ENCODE measurements at places on chromosomes 6 and 20. TPM values are rescaled to one million over a fixed set of nuclear protein-coding genes. Genes with fewer than 3 reads are reported as not detected.

GRCh38 chr6:118101831-118102345, 194.8 kb downstream of the SLC35F1 start:
- peak; percentile 3 for DNase-seq

DNA sequence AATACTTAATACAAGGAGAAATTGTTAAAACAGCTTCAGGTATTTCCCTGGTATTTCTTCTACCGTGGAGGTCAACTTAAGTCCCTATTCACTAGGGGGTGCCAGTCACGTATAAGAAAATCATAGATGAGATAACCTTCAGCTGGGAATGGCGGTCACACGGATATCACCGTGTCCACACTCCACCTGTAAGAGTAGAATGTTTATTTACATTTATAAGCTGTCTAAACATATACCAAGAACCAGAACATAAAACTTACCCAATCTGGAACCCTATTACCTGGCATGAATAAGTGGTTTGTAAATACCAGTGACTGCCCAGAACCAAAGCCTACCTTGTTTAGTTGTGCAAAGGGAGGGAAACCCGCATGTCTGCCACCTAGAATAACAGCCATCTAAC, 1.9 kb upstream of the ELOVL4 start:
- peak; percentile 63 for DNase-seq

DNA sequence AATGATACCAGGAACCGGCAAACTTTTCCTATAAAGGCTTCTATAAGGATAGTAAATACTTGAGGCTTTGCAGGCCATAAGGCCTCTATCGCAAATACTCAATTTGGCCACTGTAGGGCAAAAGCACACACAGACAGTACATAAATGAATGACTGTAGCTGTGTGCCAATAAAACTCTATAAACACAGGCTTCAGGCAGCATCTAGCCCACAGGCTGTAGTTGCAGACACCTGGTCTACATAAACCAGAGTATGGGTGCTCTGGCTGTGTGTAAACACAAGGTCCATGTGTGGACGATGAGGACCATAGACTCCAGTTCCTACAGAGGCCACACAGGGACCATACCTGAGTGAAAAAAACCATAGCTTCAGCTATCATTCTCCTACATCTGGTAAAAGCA, 52.2 kb downstream of the ZMYND8 start:
- DNase-seq: no peak

EYS gene
- total RNA-seq: not detected

DNA sequence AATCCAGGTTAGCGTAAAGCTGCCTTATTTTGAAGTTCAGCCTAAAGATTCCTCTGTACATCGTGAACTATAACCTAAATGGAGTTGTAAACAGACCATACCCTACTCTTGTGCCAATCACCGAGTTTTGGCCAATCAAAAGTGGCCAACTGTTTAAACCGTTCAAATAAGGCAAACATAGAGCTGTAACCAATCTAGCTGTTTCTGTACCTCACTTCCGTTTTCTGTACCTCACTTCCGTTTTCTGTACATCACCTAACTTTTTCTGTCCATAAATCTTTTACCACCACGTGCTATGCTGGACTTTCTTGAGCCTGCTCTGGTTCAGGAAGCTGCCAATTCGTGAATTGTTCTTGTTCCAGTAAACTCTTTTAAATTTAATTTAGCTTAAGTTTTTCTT, 39.7 kb downstream of the LBP start:
- no peak for DNase-seq

DNA sequence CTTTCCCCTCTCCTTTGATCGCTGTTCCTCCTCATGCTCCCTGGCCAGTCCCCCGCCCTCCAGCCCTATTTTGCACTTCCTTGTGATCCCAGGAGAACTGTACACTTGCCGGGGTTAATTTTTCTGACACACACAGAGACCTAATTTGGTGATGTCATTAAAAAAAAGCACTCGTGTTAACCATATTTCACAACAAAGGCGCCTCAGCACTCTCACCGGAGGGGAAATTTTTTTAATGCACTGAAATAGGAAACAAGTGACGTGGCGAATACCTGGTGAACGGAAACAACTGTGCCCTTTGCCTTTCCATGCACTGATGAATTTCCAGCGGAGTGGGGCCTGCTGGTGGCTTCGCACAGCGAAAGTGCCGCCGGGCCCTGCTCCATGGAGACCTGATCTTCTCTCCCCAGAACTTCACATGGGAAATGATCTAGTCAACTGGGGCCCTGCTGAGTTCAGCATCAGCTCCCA, 53.9 kb upstream of the TAGAP start:
- DNase-seq: peak; percentile 93

HLA-F gene
- total RNA-seq: 911 TPM

GJA1 gene
- not detected for total RNA-seq

HLA-DQA1 gene
- total RNA-seq: 463 TPM

GRCh38 chr20:45792317-45793118, 764 bp downstream of the DNTTIP1 start:
- peak; percentile 61 for DNase-seq

RCAN2 gene
- total RNA-seq: not detected

- DNase-seq: no peak
Observed at GRCh38 chr6:11618533-11618932, 81.0 kb downstream of the TMEM170B start.

DNA sequence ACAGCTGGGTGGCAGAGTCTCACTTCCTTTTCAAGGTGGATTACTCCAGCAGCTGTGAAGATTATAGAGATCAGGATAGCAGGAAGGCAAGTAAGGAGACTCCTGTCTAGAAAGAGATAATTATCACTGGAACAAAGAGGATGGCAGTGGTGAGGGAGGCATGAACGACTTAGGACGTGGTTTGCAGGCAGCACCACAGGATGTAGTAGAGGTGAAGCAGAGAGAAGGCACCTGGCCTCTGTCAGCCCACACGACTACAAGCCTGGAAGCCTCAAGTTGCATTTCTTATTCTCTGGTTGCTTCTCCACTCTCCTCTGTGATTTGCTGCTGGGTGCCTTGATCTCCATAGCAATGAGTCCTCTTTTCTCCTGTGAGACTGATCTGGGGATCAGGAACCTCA, 62.7 kb downstream of the TSHZ2 start:
- DNase-seq: no peak

PPIL6 gene
- total RNA-seq: 1.8 TPM
